ENCODE measurements at places on chromosomes 4 and X. TPM values are rescaled to one million over a fixed set of nuclear protein-coding genes. Genes with fewer than 3 reads are reported as not detected.

The PPP4R3C gene
- total RNA-seq = not detected

The SSX1 gene
- not detected for total RNA-seq

The NPY5R gene
- total RNA-seq = 39.5 TPM

The AMELX gene
- total RNA-seq = not detected

The IL1RAPL1 gene
- 14.3 TPM for total RNA-seq

DNA sequence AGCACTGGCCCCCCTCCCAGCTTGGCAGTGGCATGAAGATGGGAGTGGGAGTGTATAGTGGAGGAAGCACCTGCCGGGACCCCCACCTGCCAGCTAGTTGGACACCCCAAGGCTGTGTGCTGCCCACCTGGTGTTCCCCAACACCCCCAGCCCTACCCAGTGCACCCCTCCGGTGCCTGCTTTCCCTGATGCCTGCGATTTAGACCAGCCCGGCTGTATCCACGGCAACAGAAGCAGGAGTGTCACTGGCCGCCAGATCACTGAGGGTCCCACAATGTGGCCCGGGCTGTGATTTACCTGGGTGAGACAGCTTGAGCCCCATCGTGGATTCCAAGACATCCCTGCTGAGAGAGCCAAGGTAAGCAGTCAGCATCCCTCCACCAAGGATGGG is 533 bp downstream of the GPR173 start:
- DNase-seq = no peak

DNA sequence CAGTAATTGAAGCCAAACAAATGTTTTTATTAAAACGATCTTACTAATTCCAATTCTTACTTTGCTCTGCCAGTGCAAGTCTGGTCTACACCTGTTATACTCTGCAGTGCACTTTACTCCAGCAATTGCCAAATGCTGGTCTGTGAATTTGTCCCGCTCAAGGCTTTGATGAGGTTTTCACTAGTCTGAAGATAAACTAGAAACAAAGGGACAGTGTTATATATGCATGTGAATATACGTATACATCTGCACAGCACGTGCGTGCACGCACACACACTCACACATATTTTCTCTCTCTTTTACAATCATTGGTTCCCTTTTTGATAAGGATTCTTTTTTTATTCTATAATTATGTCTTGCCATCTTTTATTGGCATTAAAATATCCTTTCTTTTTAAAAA is 88.5 kb upstream of the LCORL start:
- no peak for DNase-seq

GRCh38 chrX:26373829-26374228 is 157.9 kb downstream of the MAGEB5 start:
- DNase-seq = no peak

GRCh38 chr4:184596617-184597185 is 52.5 kb downstream of the CASP3 start:
- no peak for DNase-seq

- DNase-seq = peak; percentile 69
Measured at GRCh38 chr4:2934077-2934812, 29.0 kb downstream of the NOP14 start.

- DNase-seq = no peak
Measured at GRCh38 chr4:15677507-15677988, 4.1 kb upstream of the FAM200B start.

DNA sequence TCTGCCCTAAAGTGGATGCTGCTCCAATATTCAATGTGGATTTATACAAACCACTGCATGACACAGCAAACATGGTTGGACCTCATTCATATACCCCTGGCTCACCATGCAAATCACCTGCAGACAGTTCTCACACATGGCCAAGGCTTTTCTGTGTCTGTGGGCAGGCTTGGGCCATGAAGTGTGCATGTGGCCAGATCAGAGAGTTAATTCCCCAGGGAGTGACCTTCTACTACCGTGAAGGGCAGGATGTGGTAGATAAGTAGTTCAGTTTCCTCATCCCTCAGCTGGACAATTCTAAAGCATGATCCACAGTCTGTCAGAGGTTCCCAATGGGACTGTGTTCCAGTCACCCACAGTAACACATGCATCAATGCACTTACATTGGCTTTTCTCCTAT is 24.6 kb upstream of the BCLAF3 start:
- DNase-seq = no peak

- DNase-seq = no peak
Measured at GRCh38 chrX:95693365-95693764, 991.3 kb upstream of the DIAPH2 start.

DNA sequence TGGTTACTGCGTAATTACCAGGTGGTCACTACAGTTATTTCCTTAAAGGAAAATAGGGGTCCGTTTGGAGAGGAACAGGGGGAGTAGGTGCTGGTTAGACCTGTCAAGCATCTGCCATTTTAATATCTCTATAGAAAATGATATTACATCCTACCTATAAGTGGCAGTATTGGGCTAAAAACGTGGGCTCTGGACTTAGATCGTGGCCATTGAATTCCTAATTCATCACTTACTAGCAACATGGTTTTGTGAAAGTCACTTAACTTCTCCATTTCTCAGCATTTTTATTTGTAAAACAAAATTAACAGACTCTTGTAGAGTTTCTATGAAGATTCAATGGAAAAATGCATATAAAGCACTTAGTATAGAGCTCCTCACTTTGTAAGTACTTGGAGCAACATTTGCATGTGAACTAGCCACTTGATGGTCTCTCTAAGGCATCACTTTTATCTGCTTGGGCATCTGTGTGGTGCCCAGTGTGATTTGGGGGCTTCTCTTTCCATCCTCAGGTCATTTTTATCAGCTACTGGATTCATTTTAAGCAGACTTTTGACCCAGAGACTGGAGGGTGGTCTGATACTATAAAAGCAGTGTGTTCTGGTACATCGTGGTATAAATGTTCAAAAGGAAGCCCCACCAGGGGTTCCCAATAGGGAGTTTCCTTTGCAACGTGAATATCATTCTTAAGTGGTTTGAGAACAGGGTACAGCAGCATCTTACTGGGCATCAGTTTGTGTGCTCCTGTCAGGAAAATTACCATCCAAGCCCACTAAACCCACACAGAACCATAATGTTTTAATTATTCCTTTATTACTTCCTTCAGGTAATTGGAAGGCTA is 42.7 kb upstream of the RASSF6 start:
- peak; percentile 12 for DNase-seq

DNA sequence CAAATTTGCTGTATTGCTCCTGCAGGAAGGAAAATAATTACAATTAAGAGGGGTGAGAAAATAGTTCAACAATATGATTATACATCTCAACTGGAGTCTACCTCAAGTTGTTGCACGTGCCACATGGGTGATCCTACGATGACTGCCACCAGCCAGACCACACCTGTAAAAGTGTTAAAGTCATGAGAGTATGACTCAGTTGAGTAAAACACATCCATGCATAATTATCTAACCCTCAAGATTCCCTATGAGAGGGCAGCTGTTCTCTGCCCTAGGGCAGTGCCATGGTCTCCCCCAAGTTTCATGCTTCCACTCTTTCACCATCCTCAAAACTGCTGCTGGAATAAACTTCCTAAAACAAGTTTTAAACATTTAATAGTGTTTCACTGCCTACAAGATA is 44.1 kb downstream of the QRFPR start:
- DNase-seq = no peak

DNA sequence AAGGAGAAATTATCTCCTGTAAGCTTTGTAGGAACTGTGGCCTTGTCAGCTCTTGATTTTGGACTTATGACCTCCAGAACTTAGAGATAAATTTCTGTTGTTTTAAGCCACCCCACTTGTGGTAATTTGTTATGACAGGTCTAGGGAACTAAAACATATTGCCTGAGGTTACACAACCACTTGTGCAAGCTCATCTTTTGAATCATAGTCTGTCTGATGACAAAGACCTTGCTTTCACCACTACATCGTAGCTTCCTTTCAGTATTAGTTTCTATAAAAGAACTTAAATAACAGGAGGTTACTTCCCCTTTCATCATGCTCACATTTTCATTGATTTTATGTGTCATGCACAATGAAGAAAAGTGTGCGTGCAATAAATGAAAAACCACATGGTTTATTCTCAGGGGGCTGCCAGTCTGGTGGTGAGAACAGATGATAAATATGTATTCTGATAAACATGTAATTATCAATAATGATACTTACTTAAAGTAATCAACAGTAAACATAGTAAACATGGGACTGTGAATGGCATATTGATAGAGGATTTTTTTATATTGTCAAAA is 690.0 kb upstream of the HS3ST1 start:
- no peak for DNase-seq

GRCh38 chr4:38162240-38162784 is 202.1 kb downstream of the PTTG2 start:
- no peak for DNase-seq

DNA sequence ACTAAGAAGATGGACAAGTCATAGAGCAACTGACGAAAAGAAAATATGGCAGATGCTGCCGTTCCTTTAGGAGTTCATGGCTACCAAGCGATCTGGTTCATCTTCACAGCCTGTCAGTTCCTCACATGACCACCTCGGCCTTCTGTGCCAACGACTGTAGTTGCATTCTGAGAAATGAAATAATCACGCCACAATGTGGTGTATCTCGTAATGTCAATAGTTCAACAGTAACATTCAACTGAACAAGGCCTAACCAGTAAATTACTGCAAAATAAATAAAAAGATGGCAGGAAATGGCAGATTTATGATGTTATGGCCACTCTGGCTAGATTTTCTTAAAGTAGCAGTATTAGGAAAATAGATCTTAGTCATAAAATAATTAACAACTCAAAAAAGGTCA is 4.4 kb downstream of the GPRIN3 start:
- DNase-seq = no peak

DNA sequence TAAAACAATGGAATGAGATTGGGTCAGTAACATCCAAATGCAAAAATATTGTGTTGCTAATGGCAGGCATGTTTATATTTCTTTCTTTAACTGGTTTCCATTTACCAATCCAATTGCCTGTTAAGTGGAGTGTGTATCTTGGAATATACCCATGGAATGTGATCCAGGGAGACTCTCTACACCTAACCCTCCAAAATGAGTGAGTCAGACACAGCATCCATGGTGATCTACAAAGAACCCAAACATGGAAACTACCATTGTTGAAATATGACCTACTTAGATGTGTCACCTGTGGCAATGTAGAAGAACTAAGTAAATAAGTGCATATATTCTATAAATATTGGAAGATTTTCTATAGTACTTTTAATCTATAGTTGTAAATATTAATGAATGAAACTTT is 110.3 kb downstream of the AREG start:
- DNase-seq = no peak

GRCh38 chr4:108891896-108892590 is 129.2 kb upstream of the ETNPPL start:
- DNase-seq = no peak

GRCh38 chr4:80963051-80963450 is 67.5 kb upstream of the BMP3 start:
- DNase-seq = no peak

- no peak for DNase-seq
Measured at GRCh38 chr4:188160406-188160805, 21.2 kb downstream of the TRIML1 start.

DNA sequence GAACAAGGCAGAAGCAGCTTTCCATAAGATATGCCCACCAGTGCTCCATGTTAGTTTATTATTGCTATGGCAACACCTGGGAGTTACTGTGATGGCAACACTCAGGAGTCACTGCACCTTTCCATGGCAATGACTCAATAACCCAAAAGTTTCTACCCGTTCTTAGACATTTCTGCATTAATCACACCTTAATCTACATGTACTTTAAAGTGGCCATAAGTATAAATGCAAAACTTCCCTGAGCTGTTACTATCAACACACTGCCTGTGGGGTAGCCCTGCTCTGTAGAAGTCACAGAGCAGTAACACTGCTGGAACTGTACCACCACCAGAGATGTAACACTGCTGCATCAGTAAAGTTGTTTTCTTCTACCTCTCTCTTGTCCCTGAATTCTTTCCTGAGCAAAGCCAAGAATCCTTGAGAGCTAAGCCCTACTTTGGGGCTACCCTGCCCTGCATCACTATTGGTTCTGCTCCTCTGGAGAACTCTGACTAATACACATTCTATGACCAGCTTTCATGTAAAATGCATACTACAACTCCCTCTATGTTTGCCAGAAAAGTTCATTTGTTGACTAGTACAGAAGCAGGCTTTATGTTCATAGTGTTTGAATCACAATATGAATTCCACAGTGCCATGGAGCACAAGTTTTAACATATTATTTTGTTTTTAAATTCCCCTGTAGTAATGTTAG is 43.5 kb upstream of the GPR174 start:
- DNase-seq = no peak
